ENCODE measurements at places on chromosomes 1 and 21.

DNA sequence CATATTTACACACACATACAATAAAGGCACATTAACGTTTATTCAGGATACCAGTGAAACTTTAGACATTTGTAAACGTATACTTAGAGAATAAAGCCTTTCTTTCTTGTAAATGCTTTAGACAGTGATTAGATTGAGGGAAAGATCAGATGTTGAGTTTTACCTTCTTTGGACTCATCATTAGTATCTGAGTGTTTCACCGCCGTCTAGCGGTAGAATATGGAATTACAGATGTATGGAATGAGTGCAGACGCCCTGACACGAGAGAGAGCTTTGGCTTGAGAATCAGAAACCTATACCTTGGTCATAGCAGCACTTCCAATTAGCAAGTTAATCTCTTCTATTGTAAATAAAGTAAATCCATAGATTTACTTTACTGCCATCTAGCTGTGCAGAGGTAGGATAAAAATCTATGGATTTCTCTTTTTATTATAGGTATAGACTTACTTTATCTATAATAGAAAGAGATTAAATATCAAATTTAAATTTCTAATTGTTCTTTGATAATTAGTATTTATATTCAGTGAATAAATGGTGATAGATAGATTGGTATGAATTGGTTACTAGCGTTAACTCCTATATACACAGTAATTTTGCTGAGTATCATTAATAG lies 12.6 kb downstream of the FLG2 start:
- peak; percentile 10 for DNase-seq
- H3K27me3 ChIP-seq = no peaks in the 10 kb centered on the region
- no peak overlapping the region for H3K4me3 ChIP-seq
- no peak overlapping the region for H3K27ac ChIP-seq
- H3K4me1 ChIP-seq = no peaks in the 10 kb centered on the region

GRCh38 chr1:208098773-208099172 lies 145.4 kb downstream of the PLXNA2 start:
- no peak overlapping the region for H3K4me3 ChIP-seq
- H3K27ac ChIP-seq = no peak overlapping the region
- no peaks in the 10 kb centered on the region for H3K27me3 ChIP-seq
- H3K4me1 ChIP-seq = peaks cover 6% of the 10 kb centered on the region
- no peak for DNase-seq
- H3K36me3 ChIP-seq = peaks cover 23% of the 10 kb centered on the region

GRCh38 chr1:35080171-35080854 lies 1.1 kb downstream of the ZMYM1 start:
- H3K4me1 ChIP-seq = peaks cover 5% of the 10 kb centered on the region
- no peak overlapping the region for H3K27ac ChIP-seq
- no peak for DNase-seq
- H3K27me3 ChIP-seq = no peaks in the 10 kb centered on the region
- H3K36me3 ChIP-seq = peaks cover 20% of the 10 kb centered on the region

DNA sequence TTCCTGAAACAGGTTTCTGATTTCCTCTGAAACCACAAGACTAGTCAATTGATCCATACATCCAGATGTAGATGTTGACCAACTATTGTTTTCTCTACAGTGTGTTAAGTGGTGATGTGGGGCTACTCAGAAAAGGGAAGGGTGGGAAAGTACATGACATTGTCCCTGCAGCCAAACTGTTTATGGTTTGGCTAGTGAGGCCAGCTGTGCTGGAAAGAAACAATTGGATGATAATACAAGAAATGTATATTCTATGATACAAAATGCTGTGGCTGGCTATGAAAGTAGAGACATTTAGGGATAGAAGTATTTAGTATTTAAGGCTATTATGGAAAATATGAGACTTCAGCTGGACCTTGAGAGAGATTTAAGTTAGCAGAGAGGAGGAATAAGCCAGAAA lies 244.5 kb downstream of the ADGRL2 start:
- no peaks in the 10 kb centered on the region for H3K4me1 ChIP-seq
- H3K27me3 ChIP-seq = 0 out of 2 replicates have a peak, but pooled peaks cover 4% of the 10 kb centered on the region
- no peaks in the 10 kb centered on the region for H3K36me3 ChIP-seq
- DNase-seq = no peak
- no peak overlapping the region for H3K4me3 ChIP-seq

GRCh38 chr1:235336903-235337302 lies 8.5 kb downstream of the GGPS1 start:
- H3K36me3 ChIP-seq = peaks cover 26% of the 10 kb centered on the region
- H3K4me1 ChIP-seq = no peaks in the 10 kb centered on the region
- no peak overlapping the region for H3K4me3 ChIP-seq

GRCh38 chr1:41805771-41806471 lies 112.8 kb downstream of the HIVEP3 start:
- no peaks in the 10 kb centered on the region for H3K36me3 ChIP-seq
- H3K4me3 ChIP-seq = no peak overlapping the region
- no peak overlapping the region for H3K27ac ChIP-seq
